ENCODE measurements at places on chromosomes 2 and 18.
A peak's percentile ranks its signal among the peaks of the same experiment; 100 is the strongest.

GRCh38 chr2:133434959-133435668 lies 133.1 kb downstream of the NCKAP5 start:
- DNase-seq = no peak

- no peak for DNase-seq
Observed at GRCh38 chr2:199804831-199805230, 46.2 kb downstream of the FTCDNL1 start.

GRCh38 chr18:34659579-34660517 lies 50.2 kb upstream of the DTNA start:
- DNase-seq = peak; percentile 91

DNA sequence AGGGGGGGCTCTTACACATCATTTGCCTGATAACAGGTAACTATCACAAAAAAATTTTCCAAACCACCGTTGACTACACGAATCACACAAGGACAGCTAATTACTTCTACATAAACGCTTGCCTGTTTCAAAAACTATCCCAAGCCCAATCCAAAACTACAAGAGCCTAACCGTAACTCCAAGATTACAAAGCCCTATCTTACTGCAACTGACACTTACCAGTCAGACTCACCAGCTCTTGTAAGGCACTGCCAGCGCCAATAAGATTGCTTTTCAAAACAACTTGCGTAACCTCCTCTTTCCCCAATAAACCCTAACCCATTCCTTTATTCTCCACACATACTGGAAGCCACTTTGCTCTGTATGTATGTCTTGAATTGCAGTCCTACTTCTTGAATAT lies 148.4 kb downstream of the NBAS start:
- DNase-seq = no peak

DNA sequence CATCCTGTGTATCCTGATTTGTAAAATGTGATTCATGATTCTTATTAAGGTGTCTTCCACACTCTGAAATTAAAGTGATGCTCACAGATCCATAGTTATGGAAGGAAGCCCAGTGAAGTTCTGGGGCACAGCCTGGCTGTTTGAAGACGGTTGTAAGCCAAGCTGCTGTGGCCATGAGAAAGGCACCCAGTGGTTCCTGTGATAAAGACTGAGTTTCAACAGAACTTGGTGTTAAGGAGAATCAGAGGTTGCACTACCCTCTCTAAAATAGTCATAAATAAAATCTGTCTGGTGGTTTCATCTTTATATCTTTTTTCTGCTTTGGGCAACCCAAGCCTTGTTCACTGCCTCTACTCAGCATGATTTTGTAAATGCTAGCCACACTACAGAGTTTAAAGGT lies 32.2 kb upstream of the SPOPL start:
- DNase-seq = no peak

GRCh38 chr2:106694964-106695470 lies 190.9 kb downstream of the ST6GAL2 start:
- DNase-seq = no peak

GRCh38 chr2:3349211-3349693 lies 28.4 kb downstream of the EIPR1 start:
- DNase-seq = no peak

DNA sequence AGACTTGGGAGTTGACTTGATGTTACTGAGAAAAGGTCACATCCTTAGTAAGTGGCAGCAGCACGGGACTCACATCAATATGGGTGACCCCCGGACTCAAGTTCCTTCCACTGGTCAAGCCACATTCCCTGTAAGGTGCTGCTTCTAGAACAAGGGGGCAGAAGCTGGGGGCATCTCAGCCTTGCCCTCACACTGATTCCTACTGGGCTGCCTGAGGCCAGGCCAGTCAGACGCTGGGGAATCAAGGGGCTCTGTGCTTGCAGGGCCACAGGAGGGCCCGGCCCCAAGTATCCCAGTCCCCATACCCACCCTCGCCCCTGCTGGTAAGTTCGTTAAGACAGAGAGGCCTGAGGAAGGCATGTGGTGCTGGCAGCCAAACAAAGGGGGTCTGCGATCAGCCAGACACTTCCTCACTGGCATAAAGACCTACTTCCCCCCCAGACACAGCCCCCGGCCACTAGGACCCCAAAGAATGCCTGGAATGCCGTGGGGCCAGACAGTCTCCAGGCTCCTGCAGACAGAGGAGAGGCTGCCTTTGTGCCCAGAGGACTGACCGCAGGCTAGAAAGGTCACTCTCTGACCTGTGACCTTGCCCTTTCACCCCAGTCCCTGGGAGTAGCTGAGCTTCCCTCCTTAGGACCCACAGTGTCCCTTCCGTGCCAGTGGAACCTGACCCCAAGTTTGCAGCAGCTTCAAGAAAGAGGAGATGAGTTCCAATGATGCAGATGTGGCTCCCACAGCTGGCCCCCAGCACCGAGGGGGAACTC lies 83.6 kb downstream of the HS1BP3 start:
- DNase-seq = no peak

DNA sequence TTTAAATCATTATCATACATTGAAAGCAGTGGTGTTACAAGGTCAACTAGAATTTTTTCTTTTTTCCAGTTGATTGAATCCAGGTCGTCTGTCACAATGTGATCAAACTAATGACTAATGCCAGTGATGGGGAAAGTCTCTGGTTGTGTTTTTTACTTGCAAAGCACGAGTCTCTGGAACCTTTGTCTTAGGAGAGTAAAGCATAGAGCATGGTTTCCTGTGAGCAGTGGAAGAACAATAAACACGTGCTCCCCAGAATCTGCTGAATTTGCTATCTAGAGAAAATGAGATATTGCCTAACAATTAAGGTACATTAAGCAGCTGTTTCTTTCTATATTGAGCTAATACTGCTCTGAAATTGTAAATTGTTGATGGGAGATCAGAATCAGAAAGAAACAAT lies 1332.4 kb upstream of the TMEFF2 start:
- DNase-seq = no peak

DNA sequence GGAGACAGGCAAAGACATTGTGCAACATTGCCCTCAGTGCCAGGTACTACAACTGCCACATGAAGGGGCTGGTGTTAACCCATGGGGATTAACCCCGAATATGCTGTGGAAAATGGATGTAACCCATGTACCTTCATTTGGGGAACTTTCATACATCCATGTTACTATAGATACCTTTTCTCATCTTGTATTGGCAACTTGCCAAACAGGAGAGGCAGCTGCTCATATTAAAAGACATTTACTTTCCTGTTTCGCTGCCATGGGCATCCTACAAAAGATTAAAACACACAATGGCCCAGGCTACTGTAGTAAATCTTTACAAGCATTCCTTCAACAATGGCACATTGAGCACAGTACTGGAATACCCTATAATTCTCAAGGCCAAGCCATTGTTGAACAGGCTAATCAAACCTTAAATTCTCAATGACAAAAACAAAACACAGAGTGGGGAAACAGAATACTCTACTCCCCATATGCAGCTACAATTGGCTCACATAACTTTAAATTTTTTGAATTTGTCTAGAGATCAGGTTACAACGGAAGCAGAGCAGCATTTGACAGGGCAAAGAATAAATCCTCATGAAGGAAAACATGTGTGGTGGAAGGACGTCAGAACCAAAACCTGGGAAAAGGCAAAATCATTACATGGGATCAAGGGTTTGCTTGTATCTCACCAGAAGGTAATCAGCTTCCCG lies 1723.5 kb upstream of the LRRTM1 start:
- no peak for DNase-seq

- DNase-seq = no peak
Observed at GRCh38 chr2:137521653-137522619, 442.3 kb upstream of the HNMT start.

DNA sequence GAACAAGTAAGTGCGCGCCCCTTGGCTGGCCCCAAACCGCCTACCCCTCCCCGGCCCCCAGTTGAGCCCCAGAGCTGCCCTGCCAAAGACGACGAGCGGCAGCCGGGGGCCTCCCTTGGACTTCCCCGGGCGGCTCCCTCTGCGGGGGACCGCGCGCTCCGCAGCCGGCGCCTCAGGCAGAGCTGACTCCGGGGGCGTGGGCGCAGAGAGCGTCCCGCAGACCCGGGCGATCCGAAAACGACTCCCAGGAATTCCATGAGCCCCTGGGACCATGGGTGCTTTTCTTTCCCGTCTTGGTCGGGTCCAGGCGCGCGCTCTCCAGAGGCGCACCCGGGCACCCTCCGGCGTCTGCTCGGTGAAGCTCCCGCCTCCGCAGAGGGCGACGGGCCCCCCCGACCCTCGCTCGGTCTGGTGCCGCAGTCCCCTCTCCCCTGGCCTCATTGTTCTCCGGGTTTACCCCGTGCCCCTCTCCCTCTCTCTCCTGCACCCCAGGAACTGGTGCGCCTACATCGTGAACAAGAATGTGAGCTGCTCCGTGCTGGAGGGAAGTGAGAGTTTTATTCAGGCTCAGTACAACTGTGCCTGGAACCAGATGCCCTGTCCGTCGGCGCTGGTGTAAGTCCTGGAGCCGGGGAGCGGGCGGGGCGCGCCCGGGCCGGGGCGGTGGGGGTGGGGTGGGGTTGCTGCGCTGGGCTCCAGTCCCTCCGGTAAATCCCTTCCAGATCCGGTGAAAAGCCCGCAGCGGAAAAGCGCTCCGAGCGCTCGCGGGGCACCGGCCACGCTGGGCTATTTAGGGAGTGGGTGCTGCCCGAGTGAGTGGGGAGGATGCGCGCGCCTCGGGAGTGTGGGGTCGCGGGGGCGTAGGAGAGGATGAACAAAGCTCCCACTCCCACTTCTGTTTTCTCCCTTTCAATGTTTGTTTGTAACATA lies 776 bp downstream of the EMILIN2 start:
- no peak for DNase-seq

GRCh38 chr2:134774786-134775641 lies 56.2 kb upstream of the TMEM163 start:
- no peak for DNase-seq

DNA sequence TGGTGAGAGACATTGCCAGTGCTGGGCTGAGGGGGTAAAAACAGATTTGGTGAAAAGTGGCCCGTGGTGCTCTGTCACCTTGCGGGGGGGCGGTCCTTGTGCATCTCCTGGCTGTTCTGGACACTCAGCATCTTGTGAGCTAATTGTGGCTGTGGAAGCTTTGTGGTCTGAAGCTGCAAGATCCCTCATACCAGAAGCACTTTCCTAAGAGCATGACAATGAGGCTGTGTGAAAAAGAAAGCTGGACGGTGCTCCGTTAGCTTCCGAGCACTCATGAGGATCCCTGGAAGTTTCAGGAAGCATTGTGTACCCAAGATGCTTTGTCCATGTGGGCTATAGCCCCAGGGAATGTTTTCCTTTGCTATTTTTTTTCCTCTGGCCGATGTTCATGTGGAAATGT lies 74.5 kb downstream of the CABLES1 start:
- no peak for DNase-seq

GRCh38 chr2:197077336-197077735 lies 150.8 kb upstream of the PGAP1 start:
- no peak for DNase-seq

DNA sequence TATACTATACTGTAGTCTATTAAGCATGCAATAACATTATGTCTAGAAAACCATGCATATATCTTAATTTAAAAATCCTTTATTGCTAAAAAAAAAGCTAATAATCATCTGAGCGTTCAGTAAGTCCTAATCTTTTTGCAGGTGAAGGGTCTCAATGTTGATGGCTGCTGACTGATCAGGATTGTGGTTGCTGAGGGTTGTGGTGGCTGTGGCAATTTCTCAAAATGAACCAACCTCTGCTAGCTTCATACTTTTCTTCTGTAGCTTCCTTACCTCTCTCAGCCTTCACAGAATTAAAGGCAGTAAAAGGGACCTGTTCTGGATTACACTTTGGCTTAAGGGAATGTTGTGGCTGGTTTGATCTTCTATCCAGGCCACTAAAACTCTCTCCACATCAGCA lies 235.8 kb downstream of the NBAS start:
- no peak for DNase-seq

- DNase-seq = no peak
Observed at GRCh38 chr2:23589220-23589647, 204.3 kb downstream of the KLHL29 start.

DNA sequence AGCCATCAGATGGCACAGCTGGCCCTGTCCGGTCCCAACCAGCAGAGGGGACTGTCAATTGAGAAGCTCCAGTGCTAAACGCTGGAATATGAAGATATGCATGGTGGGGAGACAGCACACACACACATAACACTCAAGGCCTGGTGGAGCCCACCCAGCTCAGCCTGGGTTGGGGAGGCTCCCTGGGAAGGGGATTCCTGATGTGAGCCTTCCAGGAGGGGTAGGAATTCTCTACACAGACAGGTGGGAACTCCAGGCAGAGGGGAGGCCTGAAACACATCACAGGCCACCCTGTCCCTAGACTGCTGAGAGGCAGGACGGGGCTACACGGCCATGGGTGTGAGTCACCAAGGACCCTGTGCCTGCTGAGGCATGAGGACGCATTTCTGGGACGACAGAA lies 49.4 kb upstream of the SH3RF3 start:
- no peak for DNase-seq

DNA sequence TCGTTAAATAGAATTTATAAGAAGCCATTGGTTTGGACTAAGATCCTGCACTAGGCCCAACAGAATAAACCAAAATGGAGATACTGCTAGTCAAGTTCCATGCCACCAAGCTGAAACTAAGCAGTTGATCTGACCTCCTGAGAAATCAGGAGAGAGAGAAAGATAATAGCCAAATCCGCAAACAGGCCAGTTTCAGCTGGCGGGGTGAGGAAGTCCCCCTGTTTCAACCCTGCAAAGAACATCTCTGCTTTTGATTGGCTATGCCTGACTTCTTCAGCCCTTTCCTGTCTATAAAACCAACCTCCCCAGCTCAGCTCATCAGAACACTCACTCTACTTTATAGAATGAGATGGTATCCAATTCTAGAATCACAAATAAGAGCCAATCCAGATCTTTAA lies 543.3 kb upstream of the ID2 start:
- DNase-seq = no peak

DNA sequence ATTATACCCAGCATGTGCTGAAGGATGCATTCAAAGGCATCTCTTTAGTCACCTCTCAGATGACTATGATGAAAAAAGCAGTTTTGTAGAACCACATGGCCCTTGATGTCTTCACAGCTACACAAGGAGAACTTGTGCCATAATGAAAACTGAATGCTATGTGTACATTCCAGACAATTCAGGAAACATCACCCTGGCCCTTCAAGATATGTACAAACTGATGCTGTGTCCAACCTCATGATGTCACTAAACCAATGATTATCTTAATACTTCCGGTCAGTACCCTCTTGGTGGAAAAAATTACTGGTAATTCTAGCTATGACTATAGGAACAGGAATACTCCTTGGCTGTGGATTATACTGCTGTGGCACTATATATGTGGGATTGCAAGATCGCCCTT lies 20.0 kb downstream of the DUSP11 start:
- no peak for DNase-seq

GRCh38 chr2:156589381-156590079 lies 153.4 kb downstream of the GPD2 start:
- DNase-seq = peak; percentile 48

- DNase-seq = no peak
Observed at GRCh38 chr2:181438261-181438660, 18.9 kb upstream of the ITGA4 start.

- DNase-seq = no peak
Observed at GRCh38 chr2:17892770-17893534, 14.5 kb downstream of the KCNS3 start.

Data from body of pancreas (tissue), 4 donors.